ENCODE measurements at places on chromosomes 3 and 15.

GRCh38 chr15:71889385-71889784 is 79.0 kb downstream of the NR2E3 start:
- DNase-seq = no peak

DNA sequence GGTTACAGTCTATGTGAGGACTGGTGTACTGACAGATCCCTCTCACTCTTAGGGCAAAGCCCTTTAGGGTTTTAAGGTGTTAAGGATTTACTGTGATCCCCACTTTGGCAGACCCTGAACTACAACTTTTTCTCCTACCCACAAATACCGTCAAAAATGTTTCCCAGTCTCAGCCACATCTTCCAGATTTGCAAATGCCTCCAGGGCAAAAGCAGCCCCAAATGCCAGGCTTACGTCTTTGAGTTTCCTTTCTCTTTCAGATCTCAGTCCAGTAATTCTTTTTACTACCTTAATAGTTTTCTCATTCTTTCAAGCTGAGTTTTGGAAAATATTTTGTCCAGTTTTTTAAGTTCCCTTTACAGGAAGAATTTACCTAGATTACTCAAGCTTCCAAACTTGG is 13.4 kb upstream of the ITGA11 start:
- no peak for DNase-seq

DNA sequence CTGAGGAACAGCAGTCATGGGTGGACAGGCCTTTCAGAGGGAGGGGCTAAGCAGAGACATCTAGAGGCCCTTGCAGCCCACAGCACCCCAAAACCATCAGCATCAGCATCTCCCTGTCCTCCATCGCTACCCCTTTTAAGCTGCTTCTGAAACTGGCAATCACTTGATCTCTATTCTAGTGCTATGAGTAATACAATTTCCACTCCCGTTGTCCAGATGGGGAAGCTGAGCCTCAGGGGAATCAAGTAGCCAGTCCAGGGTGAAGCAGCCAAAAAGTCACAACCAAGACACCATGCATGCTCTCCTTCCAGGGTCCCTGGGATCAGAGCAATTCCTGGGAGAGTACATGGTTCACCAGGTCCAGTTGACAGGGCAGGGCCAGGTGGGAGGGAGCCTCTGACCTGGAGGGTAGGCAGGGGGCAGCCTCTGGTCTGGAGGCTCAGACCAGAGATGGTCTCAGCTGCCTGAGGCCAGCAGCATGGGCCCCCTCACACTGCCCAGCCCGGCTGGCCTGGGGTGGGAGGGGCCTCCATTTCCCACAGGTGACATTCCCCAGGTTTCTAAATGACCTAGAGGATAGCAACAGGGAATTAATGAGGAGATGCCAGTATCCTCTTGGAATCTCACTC is 30.0 kb downstream of the KLHL25 start:
- no peak for DNase-seq

DNA sequence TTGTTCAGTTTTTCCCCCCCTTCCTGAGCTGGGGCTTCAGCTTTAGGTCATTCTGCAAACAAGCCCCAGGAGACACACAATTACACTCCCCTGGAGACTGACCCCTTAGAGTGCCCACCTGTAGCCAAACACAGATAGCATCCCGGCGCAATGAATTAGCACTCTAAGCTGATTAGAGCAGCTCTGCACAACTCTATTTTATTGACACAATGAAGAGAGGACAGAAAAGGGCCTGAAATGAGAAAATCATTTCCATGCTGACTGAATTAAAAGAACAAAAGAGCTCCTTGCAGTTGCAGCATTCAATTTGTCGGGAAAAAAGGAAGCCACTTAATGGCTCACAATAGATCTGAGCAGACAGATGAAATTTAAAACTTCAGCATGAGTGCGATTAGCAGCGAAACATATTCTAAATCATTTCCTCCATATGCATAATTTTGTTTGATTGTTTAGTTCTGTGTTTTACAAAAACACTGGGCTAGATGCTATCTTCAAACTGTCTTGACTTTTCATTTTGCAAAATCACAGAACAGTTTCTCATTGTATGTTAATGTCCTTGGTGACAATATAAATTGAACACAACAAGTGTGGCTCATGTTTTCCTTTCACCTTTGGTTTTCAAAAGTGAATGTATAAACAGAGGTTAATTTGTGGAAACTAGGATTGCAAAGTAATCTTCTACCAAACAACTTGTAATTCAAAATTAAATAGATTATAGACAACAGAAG is 308.6 kb downstream of the MECOM start:
- DNase-seq = no peak

DNA sequence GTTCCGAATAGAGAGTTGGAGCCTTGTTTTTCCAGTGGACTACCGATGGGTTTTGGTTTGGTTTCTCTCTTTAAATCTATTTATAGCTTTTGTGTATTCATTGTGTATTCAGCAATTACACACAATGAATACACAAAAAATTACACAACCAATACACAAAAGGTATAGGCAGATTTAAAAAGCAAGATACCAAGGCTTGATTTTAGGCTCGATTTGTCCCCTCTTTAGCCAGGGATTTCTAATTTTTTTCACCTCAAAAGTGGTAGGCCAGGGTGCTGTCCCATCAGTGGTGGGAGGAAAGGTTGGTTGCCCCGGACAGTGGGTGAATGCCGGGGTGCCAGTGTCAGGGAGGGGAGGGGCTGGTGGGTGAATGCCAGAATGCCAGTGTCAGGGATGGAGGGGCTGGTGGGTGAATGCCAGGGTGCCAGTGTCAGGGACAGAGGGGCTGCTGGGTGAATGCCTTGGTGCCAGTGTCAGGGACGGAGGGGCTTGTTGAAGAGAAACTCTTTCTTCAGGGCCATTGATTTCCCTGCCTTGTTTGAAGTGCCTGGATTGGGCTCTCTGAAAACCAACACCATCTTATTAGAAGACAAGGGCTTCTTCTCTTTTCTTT is 186.2 kb downstream of the GOLGA6L6 start:
- DNase-seq = no peak

DNA sequence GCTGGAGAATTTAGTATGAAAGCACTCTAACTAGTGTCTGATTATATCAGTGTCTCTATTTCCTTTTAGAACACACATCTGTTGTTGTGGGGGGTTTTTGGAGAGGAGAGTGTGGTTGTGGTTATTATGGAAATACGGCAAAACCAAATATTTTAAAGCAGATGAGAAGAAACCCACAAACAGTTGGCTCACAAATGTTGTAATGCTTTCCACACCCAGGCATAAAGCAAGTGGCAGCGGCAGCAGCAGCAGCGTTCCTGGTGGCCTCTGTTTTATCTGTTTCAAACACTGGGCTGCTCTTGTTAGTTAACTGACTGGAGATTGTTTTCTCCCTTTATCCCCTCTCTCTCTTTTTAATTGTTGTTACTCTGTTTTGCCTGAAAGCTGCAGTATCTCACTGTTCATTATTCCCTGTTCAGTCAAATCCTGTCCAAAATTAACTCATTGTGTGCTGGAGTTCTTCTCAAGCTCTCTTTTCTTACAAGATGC is 1045.5 kb upstream of the NR2F2 start:
- DNase-seq = no peak

DNA sequence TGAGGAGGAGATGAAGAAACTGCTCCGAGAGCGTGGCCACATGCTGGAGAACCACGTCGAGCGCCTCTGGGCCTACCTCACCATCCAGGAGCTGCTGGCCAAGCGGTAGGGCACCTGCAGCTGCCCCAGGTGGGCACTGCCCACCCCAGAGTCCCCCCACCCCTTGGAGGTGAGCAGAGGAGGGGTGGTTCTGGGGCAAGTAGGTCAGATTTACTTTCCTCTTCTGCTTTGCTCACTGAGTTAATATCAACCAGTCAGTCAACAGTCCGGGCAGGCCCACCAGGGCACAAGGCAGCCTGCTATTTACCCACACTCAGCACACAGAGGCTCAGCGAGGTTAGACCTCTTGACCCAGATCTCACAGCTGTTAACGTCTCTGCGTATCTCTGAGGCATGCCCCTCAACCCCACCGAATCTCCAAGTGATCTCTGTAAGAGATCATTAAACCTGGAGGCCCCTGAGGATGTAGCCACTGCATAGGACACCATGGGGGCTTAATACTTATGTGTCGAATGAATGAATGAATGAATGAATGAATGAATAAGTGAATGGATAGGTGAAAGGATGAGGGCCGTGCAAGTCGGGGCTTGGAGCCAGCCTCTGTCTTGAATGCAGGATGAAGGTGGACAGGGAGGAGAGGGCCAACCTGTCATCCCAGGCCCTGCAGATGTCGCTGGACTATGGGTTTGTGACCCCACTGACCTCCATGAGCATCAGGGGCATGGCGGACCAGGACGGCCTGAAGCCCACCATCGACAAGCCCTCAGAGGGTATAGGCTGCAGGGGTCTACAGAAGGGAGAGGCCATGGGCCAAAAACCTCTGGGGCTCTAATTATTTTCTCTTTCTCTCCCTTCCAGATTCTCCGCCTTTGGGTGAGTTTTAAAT is 8.0 kb upstream of the ITIH3 start:
- DNase-seq = no peak

- DNase-seq = no peak
These were observed 293.2 kb downstream of the MCTP2 start for GRCh38 chr15:94524565-94524964.

DNA sequence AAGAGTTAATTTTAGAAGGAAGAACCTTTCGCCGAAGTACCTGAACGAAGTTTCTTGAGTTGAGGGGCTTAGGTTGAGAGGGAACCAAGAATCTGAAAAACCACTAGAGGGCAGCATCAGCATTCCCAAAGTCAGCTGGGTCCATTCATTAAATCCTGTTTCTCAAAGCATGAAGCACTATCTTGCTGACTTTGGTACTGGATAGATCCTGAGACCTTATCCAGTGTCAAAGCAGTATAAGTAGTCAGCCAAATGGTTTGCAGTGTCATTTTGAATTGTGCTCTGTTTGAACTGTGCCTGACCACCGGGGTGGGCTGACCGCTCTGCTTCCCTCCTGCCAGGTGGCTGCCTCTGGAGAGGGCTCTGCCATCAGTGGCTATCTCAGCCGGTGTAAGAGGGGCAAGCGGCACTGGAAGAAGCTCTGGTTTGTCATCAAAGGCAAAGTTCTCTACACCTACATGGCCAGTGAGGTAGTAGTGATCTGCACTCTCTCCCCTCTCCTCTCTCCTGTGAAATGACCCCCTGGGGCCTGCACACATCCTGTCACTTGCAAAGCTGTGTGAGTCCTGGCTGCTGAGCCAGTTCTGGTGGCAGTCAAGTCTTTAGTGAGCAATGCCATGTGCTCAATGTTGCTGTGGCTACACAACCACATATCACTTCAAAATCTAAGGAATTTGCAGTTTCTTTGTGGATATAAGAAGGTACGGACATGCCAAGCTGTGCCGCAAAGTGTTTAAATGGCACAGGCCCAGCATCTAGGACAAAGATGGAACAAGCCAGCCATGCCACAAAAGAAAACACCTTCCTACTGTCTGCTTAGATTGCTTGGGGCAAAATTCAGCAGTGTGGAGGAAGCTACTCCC is 21.4 kb upstream of the NR2C2 start:
- peak; percentile 56 for DNase-seq

GRCh38 chr15:36428102-36428845 is 151.2 kb upstream of the CDIN1 start:
- DNase-seq = peak; percentile 99

GRCh38 chr3:28050885-28051284 is 190.5 kb upstream of the CMC1 start:
- peak; percentile 12 for DNase-seq

DNA sequence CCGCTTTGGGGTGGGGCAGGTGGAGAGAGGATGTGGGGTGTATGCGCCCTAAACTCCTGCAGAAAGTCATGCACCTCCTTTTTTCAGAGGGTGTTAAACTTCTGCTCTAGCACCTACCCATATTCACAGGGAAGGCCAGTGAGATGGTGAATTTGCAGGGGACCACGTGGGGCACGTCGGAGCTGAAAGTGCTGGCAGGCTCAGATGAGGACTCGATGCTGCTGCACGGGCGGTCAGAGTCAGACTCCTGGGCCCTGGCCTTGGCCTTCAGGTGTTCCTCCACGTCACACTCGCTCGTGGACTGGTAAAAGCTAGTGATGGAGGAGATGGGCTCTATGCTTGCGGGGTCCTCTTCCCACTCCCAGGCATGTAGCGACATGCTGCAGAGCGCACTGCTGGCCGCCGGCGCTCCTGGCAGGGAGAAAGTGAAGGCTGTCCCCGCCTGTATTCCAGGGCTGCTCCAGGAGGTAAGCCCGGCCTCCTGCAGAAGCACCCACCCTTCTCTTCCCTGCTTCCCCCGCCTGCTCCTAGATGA is 883 bp downstream of the CFAP92 start:
- DNase-seq = no peak

- DNase-seq = no peak
These were observed 8.5 kb downstream of the PDIA5 start for GRCh38 chr3:123075359-123075758.

DNA sequence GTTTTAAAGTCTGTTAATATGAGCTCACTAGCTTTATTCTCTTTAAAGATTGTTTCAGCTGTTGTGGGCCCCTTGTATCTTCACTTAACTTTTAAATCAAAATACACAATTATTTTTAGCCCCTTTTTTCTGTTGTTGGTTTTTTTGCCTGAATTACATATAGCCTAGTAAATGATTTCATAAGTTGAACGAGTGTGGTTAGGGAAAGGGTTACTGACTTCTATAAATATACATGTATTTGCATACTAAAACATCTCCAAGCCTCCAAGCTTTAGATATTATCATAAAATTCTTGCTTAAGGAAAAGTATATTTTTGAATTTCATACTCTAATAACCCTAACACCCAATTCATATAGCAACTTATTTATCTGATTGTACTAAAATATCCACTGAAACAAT is 73.2 kb upstream of the ARL6 start:
- DNase-seq = no peak

- DNase-seq = no peak
These were observed 146.8 kb upstream of the FRMD4B start for GRCh38 chr3:69532547-69533224.

- peak; percentile 9 for DNase-seq
These were observed 110.7 kb upstream of the CDIN1 start for GRCh38 chr15:36468746-36469145.

DNA sequence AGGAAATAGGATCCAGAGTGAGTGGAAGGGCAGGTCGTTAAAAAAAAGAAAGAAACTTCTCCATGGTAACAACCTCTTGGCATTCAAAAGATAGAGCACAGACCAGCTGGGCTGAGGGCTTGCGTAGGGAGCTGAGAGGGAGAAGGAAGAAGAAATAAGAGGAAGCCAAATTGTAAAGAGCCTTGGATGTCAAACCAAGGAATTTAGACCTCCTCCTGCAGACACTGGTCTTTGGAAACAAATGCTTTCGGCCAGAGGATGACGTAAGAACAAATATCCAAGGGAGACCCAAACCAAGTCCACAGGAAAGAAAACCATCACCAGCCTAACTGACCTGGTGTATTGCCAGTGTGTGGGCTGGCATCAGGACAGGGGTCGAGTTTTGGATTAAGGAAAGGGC is 155.2 kb downstream of the UACA start:
- no peak for DNase-seq
